ENCODE measurements at places on chromosomes 13 and 19.

DNA sequence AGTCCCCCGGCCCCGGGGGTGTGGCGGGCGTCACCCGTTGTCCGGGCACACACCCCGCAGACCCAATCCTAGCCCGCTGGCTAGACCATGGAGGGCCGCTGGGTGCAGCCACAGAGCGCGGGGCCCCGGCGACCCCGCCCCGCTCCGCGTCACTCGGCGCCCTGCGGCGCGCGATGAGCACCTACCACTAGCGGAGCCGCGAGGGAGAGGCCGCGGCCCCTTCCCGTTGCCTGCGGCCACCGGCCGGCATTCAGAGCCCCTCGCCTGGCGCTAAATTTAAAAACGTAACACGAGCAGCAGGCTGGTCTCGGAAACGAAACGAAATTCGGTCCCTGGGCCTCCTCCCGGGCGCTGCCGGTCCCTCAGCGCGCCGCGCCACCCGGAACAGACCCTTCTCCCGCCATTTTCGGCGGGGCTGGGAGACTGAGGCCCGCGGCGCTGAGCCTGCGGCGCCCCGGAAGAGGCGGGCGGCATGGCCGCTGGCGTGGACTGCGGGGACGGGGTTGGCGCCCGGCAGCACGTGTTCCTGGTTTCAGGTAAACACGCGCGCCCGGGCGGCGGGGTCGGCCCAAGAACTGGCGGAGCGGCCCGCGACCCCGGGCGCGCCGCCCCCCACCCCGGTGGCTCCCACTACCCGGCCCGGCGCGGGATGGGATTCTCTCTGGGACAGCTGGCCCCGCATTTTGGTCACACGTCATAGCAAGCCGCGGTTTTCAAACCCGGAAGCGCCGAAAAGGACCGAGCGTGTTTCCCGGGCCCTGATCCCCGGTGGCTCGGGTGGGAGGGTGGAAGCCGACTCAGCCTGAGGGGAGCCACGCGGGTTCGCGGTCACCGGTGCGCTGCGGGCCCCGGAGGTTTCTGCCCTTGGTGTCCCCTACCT is at the start of gene RNASEH2B:
Gene RNASEH2B, plus strand, starts transcription at position 187 of the 880 bp plus-strand sequence. Its CDS starts 286 bp downstream, at position 473.
- DNase-seq, result peak; percentile 96

- DNase-seq, result no peak
Measured at GRCh38 chr19:46963093-46963734, 56.4 kb upstream of the NPAS1 start.

DNA sequence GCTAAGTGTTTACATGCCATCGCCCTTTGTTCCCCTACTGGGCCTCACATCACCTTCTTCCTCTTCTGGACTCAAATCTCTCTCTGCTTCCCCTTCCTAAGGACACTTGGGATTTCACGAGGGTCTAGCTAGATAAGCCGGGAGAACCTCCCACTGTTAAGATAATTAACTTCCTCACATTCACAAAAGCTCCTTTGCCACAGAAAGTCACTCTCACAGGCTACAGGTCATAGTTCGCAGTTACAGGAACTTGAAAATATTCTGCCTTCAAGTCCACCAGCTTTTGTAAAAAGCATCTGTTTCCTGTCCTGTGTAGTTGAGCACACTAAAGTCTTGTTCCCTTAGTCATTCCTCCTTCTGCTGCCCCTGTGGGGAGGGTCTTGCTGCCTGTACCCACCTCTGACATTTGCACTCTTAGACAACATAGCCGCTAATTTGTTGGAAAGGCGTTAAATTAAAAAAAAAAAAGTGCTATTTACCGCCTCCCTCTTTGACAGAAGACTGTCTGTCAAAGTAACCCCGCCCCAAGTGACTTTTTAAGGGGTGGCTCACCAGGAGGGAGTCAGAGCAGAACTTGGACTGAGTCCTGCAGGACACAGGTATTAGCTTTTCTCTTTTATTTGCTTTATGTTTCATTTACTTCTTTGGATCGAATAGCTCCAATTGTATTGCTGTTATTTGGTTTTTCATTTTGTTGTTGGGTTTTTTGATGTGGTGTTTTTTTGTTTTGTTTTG is 26.8 kb upstream of the CEACAM21 start:
- DNase-seq, result no peak

GRCh38 chr13:108855737-108856387 is 226.5 kb downstream of the MYO16 start:
- DNase-seq, result no peak

DNA sequence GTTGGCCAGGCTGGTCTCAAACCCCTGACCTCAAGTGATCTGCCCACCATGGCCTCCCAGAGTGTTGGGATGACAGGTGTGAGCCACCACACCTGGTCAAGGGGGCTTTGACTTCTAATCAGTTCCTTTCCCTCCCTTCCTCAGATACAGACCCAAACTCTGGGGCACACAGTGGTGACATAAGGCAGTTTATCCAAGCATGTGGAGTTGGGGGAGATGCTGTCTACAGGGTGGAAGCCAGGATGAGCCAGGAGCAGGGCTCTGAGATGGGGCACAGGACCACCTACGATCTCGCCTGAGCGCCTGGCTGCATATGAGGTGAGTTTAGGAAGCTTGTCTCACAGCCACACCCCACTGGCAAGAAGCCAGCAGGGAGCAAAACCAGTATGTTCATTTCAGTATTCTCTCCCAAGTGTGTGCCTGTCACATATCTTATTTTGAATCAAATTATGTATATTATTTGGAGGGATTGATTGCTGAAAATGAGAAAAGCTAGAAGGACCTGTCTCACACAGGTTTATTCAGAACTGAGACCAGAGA is 67.7 kb downstream of the KCTD15 start:
- DNase-seq, result no peak

GRCh38 chr19:16106121-16106520 is 5.6 kb upstream of the RAB8A start:
- no peak for DNase-seq

- DNase-seq, result no peak
Measured at GRCh38 chr13:73428137-73428536, 369.3 kb downstream of the KLF5 start.
